Left ventricle myocardium superior (tissue), 1 donor: ENCODE measurements at places on chromosomes 6 and 20. TPM values are rescaled to one million over a fixed set of nuclear protein-coding genes. Genes with fewer than 3 reads are reported as not detected.

GRCh38 chr6:41406728-41407489, 71.5 kb downstream of the NCR2 start:
- DNase-seq: peak; percentile 76

DNA sequence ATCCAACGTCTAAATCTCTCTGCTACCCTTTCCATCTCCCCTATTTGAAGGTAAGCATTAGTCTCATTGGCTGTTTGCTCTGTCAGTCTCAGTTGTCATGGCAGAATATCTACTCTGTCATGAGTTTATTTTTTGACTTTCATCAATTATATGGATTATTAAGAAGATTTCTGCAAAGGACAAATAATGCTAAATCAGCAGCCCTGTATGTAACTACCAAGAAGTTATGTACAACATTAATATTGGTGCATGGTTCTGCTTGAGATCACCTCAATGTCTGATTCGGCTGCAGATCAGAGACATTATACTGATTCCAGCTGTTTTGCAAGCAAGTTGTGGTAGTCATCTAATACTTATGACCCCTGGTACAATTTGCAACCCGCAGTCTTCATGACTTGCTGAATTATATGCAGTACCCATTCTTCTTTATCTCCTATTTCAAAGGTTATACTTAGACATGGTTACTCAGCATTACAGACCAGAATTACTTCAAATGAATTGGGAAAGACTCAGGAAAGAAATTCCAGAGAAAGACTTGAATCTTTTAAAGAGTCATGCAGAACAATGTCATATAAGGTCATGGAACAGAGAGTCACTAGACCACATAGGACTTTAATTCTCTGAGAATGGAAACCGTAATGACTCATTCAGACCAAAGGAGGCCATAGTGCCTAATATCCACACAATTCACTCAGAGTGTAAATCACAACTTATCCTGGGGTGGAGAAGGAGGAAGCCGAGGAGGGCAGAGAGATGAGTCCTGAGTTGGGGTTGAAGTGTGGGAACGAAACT, 201.4 kb downstream of the IBTK start:
- DNase-seq: no peak

DNA sequence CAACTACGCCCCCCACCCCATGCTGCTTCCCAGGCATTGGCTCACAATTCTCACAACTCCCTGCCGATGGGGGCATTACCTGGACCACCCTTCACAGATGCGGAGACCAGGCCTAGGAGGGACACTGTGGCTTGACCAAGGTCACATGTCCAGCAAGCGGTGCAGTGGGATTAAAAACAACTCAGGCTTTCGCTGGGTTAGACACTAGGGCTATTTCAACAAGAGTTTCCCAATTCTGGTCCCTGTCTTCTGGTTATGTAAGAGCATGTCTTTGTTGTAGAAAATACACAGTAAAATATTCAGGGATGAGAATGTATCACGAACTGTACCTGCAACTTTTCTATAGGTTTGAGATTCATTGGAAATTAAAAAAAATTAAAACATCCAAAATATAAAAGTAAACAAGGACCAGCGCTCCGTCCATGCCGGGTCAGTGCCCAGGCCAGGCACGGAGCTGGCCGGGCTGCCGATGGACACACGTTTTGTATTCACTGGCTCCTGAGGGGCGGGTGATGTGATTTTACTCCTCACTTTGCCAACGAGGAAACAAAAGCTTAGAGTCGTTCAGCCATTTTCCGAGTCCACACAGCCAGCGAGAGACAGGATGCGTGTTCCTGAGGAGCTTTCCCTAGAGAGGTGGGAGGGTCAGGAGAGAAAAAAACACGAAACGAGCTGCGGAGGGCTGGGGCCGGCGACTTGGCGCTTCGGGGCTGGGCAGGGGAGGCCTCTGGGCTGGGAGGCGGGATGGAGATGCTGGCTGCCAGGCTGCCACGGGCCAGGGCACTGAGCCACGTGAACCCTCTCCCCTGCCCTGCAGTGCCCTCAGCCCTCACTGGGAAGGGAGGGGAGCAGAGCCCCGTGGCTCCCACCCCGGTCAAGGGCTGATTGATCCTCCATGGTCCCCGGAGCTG, 17.1 kb upstream of the VSTM2L start:
- no peak for DNase-seq

DNA sequence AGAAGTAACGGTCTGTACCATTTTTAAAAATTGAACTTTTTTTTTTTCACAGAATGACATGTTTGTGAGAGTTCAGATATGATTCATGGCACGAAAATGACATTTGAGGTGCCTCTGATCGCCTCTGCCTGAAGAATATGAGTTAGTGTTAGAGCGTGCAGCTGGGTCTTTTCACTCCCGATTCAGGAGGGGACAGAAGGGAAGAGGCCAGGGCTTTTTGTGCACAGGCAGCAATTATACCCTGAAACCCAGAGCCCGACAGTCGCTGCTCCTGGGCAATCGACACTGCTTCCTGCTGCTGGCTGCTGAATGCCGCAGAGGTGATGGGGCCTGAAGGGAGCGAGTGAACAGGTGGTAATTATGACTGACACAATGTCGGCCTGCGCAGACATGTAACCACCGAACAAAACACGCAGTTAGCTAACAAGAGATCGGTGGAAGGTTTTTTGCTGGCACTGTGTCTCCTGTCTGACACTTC, 652.0 kb upstream of the NOX3 start:
- DNase-seq: no peak

DNA sequence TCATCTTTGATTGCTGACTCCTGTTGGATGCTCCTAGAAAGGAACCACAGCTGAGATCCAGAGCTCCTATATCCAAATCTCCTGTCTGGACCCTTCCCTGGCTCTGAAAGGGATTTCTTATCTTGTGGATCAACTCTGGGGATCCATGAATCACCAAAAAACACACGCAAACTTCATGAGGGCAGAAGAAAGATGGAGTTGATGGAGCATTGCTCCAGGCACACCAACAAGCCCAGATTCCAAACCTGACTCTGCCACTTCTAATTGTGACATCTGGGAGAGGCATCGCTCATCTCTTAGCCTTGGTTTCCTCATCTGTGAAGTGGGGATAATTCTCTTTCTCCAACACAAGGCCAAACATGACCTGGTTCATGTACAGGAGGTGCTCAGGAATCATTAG, 6.7 kb downstream of the KCNS1 start:
- DNase-seq: no peak

GRCh38 chr6:145538989-145539388, 196.3 kb downstream of the EPM2A start:
- DNase-seq: no peak

DNA sequence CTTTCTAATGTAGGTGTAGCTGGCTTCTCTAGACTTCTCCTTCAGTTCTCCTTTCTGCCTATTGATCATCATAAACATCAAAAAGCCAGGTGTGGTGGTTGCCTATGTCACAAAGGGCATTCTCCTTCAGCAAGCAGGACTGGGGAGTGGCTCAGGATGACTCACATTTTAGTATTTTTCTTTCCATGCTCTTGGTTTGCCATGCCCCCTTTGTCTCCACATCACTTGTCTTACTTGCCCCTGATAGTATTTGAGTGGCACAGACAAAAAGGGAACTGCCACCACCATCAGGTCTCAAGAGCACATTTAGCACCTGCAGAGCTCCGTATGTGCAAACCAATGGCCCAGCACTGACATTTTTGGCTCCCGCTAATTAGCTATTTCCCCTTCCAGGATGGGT, 698.8 kb downstream of the DHX35 start:
- no peak for DNase-seq

DNA sequence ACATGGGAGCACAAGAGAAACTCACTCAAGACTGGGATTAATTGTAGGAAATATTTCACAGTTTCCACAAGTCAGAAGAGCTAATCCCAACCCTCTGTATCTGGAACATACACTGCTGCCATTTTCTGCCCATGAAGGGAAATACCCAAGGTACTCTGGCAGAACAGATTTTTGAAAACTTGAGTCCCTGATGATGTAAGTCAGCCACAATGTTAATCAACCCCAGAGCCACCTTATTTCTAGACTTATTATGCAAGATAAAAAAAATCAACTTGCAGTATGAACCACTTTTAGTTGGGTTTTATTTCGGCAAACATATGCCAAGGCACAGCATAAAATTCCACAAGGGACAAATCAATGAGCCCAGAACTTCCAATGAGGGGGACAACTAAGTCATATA, 141.5 kb downstream of the LY86 start:
- no peak for DNase-seq

DNA sequence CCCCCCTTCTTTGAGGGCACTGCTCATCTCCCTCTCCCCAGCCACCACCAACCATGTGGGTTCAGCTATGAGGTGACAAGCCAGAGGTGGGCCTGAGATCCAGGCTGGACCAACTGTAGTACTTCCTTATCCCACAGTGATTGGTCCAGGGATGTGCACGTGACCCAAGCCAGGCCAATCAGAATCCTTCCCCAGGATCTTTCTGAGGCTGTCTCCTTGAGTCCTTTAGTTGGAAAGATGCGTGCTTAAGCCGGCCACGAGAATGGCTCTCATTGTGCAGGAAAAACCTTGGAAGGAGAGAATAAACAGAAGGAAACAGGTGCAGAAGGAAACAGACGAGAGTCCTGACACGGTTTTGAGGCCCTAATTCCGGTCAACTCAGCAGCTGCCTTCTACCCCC, 39.2 kb downstream of the ZC3H12D start:
- DNase-seq: no peak

- no peak for DNase-seq
Observed at GRCh38 chr6:87154641-87154992, 748 bp upstream of the ZNF292 start.

- DNase-seq: no peak
Observed at GRCh38 chr6:169208011-169208410, 45.6 kb downstream of the THBS2 start.

- DNase-seq: peak; percentile 61
Observed at GRCh38 chr6:152636609-152637295, 410 bp downstream of the SYNE1 start.

DNA sequence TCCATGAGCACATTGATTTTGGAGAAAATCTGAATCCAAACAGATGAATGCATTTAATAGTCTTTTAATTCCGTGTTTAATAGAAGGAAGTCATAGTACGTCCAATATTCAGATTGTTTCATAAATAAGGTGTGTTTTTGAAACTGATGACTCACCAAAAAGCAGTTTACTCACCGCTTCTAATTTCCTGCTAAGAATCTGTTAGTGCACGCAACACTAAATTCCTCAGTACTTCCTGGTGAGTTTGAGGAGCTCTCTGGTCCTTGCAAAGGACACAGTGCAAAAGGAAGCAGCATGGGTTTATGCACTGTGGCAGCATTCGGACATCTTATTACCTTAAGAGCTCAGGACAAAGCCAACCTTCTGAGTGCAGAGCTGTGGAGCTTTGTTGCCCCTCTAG, 2.3 kb upstream of the ADGRF1 start:
- no peak for DNase-seq

GRCh38 chr20:32201977-32202363, 5.6 kb downstream of the PLAGL2 start:
- no peak for DNase-seq

- DNase-seq: no peak
Observed at GRCh38 chr6:85363870-85364269, 86.0 kb upstream of the NT5E start.

DNA sequence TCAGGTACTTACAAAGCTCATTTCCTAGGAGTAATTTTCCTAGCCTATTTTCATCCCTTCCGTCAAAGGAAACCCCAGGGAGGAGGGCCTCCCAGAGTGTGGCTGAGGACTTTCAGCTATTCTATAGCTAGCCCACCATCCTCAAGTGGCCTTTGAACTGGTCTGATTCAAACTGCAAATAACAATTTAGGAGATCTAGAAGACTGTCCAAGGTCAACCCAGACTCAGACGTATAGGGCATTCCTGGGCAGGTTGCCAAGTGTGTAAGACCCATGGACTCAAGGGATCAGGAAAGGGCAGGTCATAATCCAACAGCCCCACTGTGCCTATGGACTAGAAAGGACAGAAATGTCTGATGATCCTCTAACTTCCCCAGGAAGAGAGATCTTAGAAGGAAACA, 2.1 kb upstream of the RRAGD start:
- no peak for DNase-seq

GRCh38 chr20:16848061-16848460, 99.9 kb downstream of the OTOR start:
- DNase-seq: no peak

- DNase-seq: peak; percentile 58
Observed at GRCh38 chr20:58691773-58692578, 624 bp upstream of the NPEPL1 start.

- DNase-seq: no peak
Observed at GRCh38 chr6:34457382-34457741, 8.5 kb upstream of the PACSIN1 start.

GRCh38 chr6:24228681-24229255, 102.8 kb downstream of the NRSN1 start:
- DNase-seq: no peak

- DNase-seq: no peak
Observed at GRCh38 chr6:143609972-143610371, 67.8 kb upstream of the PHACTR2 start.

DNA sequence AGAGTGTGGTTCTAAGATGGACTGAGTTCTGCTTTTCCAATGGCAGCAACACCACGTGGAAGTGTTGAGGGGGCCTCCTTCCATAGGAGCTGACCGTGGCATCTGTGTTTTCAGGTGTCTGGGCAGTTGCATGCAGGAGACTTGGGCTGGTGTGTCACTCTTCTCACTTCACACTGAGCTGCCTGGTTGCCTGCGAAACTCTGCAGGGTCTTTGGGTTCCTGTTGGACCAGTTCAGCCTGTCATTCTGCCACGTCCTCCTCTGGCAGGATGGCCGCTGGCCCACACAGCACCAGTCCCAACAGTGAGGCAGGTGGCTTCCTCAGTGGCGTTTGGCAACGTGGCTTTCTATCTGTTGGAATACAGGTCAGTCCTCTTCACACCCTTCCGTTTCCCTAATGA, 16.1 kb upstream of the UNC93A start:
- no peak for DNase-seq

GRCh38 chr6:55560290-55560885, 18.6 kb downstream of the HMGCLL1 start:
- no peak for DNase-seq

Gene HAO1
- total RNA-seq: not detected

Gene GGTLC1
- total RNA-seq: not detected

Gene TMEM14C
- 128 TPM for total RNA-seq

Gene BAG2
- total RNA-seq: 14.8 TPM

Gene GLP1R
- total RNA-seq: 11.6 TPM

Gene MAS1
- total RNA-seq: not detected

Gene BACH2
- total RNA-seq: 1.5 TPM

Gene TUBB1
- total RNA-seq: 0.30 TPM

Gene HLA-DOA
- 1.8 TPM for total RNA-seq

Gene AVP
- total RNA-seq: not detected

Gene RNF182
- total RNA-seq: 0.10 TPM
